ENCODE measurements at places on chromosomes 12 and 14.

DNA sequence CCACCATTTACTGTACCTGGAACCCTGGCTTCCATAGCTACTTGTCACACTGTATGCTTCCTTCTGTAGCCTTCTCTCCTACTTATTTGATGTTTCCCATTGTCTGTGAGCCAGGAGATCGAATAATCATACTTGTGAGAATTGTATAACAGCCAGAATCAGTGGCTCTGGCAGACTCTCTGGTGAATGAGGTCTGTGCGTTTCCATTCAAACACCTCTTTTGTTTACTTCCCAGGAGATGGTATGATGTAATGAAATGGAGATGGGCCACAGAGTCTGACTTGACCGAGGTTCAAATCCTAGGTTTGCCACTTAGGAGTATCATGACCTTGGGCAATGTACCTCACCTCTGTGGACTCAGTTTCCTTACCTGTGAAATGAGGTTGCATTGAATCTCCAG, 35.7 kb upstream of the CLMN start:
- DNase-seq, result no peak

- no peak for DNase-seq
Observed at GRCh38 chr12:94851396-94852028, 152.0 kb downstream of the NDUFA12 start.

GRCh38 chr14:71739273-71739990, 192.8 kb upstream of the RGS6 start:
- DNase-seq, result no peak

DNA sequence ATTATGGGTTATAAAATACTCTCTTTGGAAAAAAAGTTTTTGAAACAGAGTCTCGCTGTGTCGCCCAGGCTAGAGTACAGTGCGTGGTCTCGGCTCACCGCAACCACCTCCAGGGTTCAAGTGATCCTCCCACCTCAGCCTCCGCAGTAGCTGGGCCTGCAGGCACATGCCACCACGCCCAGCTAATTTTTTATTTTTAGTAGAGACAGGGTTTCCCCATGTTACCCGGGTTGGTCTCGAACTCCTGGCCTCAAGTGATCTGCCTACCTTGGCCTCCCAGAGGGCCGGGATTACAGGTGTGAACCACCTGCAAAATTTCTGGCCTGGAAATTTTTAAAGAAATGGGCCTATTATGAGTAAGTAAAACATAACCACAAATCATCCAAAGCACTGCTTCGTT, 3.8 kb downstream of the USP15 start:
- no peak for DNase-seq

DNA sequence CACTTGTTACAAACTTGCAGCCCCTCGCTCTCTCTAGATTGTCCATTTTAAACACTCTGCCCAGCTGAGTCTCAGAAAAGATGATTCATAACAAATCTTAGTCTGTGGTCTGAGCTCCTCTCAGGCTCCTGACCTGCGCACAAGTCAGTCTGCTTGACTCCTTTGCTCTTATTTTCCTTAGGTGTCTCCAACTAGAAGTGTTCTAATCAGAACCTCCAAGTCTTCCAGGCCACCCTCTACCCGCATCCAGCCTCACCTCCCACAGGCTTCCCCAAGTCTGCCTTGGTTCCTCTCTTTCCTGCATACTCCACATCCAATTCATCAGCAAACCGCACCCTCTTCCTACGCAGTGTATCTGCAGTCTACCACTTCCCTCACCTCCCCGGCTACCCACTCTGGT, 42.4 kb upstream of the BDKRB2 start:
- no peak for DNase-seq

GRCh38 chr14:93099196-93099595, 16.5 kb downstream of the ITPK1 start:
- no peak for DNase-seq

DNA sequence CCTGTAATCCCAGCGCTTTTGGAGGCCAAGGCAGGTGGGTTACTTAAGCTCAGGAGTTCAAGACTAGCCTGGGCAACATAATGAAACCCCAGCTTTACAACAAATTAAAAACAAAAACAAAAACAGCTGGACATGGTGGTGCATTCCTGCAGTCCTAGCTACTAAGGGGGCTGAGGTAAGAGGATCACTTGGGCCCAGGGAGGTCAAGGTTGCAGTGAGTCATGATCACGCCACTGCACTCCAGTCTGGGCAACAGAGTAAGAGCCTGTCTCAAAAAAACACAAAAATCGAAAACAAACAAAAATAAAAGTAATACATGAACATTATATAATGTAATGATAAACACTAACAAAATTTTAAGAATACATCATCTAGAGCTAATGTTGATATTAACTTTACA, 46.2 kb upstream of the GRIP1 start:
- no peak for DNase-seq

DNA sequence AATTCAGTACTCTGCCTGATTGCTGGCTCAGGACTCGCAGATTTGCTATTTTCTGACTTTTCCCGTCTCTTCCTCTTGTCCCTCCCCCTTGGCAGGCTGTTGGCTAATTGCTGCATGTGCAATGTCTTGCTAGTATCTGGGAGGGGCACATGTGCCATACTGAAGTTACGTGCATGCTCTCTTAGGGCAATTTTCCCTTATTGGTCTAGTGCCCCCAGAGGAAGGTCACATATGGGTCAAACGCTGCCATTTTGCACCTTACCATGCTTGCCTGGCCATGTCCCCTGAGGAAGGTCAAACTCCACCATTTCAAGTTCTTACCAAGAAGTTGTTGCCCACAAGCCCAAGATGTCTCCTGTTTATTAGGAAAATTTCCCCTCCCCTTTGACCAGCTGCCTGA, 13.9 kb upstream of the ERC1 start:
- DNase-seq, result no peak

DNA sequence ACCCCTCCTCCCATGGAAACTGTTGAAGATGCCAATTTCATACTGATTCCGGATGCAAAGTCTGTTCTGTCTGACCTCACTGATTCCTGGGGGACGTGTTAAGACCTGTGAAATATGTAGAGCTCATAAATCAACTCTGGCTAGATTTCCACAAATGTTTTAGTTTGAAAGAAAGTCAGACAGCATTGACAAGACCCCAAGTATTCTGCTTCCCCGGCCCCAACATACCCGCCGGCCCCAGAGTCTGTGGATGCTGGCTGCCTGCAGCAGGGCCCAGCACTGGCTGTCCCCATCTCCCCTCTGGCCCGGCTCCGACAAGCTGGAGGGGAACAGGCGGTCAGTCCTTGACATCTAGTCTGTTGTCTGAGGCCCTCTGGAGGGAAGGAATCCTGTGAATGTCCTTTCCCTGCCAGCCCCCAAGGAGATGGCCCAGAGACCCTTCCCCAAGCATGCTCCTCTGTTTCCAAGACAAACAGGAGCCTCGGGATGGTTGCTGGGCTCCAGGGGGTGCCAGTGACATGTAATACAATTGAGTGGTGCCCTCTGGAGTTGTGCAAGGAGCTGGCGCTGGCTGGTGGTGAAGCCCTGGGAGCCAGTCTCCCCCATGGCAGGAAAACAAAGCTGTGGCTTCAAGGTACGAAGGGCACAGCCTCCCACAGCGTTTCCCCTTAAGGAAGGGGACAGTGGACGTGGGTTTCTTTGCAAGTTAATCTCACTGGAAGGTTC, 22.3 kb downstream of the FBLN5 start:
- no peak for DNase-seq

GRCh38 chr14:75392686-75393641, 34.9 kb upstream of the JDP2 start:
- no peak for DNase-seq

- DNase-seq, result no peak
Observed at GRCh38 chr12:14613718-14614117, 46.0 kb upstream of the PLBD1 start.

DNA sequence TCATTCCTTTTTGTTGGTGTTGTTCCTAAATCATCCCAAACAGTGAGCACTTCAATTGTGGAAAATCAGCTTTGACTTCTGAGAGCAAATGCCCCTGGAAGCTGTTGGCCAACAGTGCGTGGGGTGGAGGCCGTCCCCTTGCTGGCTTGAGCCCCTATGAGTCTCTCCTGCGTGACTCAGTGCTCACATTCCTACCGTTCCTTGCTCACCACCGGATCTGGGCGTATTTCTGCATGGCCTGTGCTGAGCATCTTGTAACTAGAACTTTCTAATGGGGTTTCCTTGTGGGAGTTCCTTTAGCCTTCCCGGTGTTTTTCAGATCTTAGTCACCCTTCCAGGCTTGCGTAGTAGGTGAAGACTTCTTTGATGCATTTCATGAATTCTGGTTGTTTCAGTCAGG, 14.7 kb downstream of the SERPINA1 start:
- DNase-seq, result no peak

GRCh38 chr14:104238424-104239184, 100.2 kb downstream of the KIF26A start:
- DNase-seq, result no peak

GRCh38 chr14:35374263-35374712, 30.3 kb downstream of the NFKBIA start:
- DNase-seq, result peak; percentile 66

GRCh38 chr12:90327793-90328743, 619.4 kb upstream of the ATP2B1 start:
- no peak for DNase-seq

GRCh38 chr12:57737467-57738460, 778 bp downstream of the AGAP2 start:
- no peak for DNase-seq

DNA sequence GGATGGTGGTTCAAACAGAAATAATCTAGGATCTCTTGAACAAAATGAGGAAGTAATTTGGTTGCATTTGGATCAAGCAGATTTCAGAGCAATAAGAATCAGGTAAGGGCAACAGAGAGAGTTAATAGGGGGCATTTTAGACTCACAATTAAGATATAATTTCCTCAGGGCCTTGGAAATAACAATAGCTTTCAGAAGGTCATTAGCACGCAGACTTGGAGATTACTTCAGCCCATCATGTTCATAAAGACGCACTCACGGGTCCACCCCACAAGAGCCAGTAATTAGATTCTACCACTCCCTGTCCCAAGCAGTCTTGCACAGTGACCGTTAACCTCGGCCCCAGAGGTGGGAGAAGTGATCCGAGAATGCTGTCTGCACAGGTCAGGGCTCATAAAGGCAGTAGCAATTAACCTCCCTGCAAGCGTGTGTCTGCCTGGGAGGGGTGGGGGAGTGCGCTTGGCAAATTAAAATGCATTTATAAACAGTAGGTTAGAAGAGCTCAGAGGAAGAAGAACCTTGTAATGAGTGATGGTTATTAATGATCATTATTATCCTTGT, 125.7 kb upstream of the CCDC196 start:
- no peak for DNase-seq

- peak; percentile 30 for DNase-seq
Observed at GRCh38 chr12:96398424-96399119, 1.7 kb downstream of the CDK17 start.

DNA sequence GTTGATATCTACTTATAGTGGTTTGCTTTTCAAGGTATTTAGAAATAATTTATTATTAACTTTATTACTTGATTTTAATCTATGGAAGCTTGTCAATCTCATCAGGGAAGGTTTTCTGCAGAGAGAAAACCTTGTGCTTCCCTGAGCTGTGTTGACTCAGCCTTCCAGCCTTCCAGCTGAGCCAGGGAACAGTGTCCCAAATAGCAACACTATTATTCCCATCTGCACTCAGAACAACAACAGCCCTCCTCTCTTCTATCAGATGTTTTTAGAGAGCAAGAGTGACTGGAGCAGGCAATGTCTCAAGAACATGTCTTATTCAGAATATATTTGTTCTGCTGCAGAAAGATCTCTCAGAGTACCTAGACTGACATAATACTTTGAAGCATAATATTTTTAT, 389.9 kb upstream of the GARIN6 start:
- DNase-seq, result no peak

DNA sequence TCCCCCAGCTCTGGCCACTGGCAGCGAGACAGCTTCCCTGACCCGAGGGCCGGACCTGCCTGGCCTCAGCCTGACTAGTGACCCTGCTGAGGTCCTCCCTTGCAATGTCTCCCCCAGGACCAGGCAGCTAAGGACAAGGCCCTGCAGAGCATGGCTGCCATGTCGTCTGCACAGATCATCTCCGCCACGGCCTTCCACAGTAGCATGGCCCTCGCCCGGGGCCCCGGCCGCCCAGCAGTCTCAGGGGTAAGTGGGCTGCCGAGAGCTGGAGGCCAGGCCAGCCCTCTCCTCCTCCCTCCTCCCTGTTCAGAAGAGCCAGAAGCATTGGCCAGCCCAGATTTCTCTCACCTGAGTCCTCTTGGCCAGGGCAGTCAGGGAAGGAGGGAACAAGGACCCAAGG, 58.1 kb downstream of the TEAD4 start:
- no peak for DNase-seq

DNA sequence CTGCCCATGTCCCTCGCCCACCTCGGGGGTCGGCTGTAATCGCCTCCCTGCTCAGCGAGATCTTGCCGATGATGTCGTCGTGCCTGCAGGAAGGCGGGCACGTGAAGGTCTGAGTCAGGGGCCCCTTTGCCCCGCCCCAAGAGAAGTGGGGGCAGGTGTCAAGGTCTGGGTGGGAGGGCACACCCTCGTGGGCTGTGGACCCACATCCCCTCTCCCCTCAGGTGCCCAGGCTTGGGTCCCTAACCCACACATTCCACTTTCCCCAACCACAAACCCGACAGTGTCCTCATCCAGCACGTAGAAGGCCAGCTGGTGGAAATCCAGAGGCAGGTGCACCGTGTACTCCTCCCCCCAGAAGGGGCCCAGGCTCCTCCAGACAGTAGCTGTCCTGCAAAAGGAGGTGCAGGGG, 7.8 kb downstream of the RASAL1 start:
- DNase-seq, result no peak

- no peak for DNase-seq
Observed at GRCh38 chr14:104973135-104973384, 5.1 kb downstream of the AHNAK2 start.

DNA sequence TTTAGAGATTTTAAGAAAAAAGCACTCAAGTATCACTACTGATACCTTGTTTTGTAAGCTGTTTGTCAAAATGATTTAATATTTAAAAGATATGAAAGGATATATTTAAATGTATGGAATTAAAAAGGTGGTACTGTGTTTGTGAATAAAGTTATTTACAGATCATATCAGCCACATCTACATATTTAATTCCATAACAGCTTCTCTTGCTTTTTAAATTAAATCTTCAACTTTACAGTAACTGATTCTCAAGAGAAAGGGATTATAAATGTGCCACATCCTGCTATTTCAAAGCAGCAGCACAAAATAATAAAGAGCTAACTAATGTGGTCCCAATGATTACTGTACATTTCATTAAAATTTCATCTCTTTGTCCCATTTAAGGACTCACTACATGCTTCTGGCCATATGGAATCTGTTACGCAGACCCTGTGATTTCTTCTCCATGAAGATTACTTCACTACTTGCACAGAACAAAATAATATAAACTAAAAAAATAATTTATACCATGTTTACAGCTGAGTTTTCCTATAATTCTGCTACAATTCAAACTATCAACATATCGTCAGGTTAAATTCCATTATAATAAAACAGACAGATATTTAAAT, 117.8 kb downstream of the MED13L start:
- no peak for DNase-seq

DNA sequence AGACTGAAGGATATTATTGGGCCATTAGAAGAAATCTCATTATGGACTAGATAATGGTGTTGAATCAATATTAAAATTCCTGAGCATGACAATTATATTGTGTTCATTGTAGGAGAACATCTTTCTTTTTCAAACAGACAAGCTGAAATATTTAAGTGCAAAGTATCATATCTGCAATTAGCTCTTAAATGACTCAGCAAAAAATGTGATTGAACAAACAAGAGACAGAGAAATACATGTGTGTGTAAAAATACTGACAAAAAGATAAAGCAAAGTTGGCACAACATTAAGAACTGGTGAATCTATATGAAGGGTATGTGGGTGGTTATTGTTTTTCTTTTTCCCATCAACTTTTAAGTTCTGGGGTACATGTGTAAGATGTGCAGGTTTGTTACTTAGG, 9.5 kb downstream of the CEP290 start:
- DNase-seq, result no peak

GRCh38 chr12:55707219-55707671, 459 bp downstream of the ITGA7 start:
- DNase-seq, result peak; percentile 34

Measured in AML-193 (cell line).